ENCODE measurements at places on chromosomes 7 and 10.

DNA sequence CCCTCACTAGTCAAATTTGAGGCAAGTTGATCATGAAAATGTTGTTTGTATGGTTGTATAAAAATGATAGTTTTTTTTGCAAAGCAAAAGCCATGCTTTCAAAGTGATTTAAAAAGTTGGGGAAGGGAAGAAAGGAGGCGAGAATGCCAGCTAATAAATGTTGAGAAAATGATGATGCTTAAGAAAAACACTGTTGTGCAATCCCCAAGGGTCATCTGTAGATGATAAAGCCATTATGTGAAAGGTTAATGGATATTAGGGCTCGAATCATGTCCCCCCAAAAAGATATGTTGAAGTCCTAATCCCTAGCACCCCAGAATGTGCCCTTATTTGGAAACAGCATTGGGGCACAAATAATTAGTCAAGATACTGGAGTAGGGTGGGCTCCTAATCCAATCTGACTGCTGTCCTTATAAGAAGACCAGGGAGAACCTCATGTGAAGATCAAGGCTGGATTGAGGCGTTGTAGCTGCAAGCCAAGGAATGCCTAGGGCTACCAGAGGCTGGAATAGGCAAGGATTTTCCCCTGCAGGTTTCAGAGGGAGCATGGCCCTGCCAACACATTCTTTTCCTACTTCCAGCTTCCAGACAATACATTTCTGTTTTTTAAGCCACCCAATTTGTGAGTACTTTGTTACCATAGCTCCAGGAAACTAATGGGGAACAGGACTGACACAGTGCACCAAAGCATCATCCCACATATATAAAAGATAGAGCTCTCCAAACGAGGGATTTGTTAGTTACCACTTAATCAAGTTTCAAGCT is 35.4 kb upstream of the MKLN1 start:
- DNase-seq, result no peak

DNA sequence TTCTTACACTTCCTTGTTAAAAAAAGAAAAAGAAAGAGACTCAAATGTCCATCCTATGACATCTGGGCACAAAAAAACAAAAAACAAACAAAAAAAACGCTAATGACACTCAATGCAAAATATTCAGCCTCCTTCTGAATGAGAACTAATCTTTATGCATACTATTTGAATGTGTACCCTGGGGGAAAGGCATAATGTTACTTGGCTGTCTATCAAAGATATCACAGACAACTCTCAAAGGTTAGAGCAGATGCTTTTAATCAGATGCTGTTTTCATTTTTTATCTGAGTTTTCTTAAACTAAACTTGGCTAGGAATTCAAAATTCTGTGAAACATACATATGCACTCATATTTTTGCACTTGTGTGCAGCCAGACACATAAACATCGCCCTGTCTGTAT is 745.8 kb downstream of the CNTNAP2 start:
- DNase-seq, result no peak

GRCh38 chr10:110511734-110512449 is 14.2 kb downstream of the DUSP5 start:
- DNase-seq, result no peak

- no peak for DNase-seq
Observed at GRCh38 chr10:69439350-69439739, 11.9 kb upstream of the TSPAN15 start.

- no peak for DNase-seq
Observed at GRCh38 chr10:43336641-43337318, 34.7 kb upstream of the FXYD4 start.

- no peak for DNase-seq
Observed at GRCh38 chr10:71357792-71358265, 38.8 kb downstream of the SLC29A3 start.

- DNase-seq, result no peak
Observed at GRCh38 chr10:5598085-5598690, 68.2 kb downstream of the ASB13 start.

DNA sequence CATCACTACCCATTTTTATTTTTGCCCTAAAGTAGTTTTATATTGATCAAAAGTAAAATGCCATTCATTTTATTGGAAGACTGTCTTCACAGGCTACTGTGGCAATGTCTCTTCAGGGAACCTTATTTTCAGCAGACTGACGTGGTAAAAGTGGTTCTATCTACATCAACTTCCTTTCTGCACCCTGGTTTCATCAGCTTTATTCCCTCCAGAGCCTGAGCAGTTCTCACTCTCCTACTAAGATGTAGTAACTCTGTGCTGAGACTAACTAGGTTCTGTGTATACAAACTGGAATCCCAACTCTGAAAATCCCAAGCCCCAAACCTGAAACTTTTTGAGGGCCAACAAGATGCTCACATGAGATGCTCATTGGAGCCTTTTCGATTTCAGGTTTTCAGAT is 155.3 kb downstream of the SFMBT2 start:
- DNase-seq, result no peak

- no peak for DNase-seq
Observed at GRCh38 chr10:119495021-119495505, 47.5 kb downstream of the RGS10 start.

GRCh38 chr10:119989966-119990365 is 97.4 kb downstream of the SEC23IP start:
- DNase-seq, result no peak

GRCh38 chr10:131841131-131841660 is 59.6 kb upstream of the PPP2R2D start:
- DNase-seq, result no peak

DNA sequence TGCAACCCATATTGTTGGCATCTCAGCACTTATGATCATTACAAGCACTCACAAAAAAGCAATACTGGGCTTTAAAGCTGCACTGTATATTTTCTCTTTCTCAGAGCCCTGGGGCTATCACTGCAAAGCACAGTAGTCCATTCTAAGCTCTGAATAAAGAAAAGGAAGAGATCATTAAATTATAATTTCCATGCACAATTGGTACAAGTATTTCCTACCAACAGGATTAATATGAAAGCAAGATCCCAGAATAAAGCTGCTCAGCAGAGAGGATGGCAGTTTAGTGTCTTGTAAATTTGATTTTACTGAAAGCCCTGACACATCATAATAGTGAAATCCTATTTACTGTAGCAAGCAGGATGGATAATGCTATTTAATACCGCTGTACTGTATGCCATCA is 205.3 kb downstream of the CHCHD3 start:
- no peak for DNase-seq

GRCh38 chr7:22922307-22922706 is 91.6 kb downstream of the HYCC1 start:
- DNase-seq, result no peak

- DNase-seq, result no peak
Observed at GRCh38 chr7:94710256-94710655, 54.3 kb upstream of the SGCE start.

GRCh38 chr7:37511915-37512314 is 63.3 kb upstream of the ELMO1 start:
- no peak for DNase-seq

- DNase-seq, result no peak
Observed at GRCh38 chr10:3099291-3100092, 32.1 kb downstream of the PFKP start.

GRCh38 chr7:43318188-43318770 is 205.8 kb downstream of the HECW1 start:
- DNase-seq, result no peak
